Stimulated activated effector memory CD8-positive, alpha-beta T cell treated with anti-CD3 and anti-CD28 coated beads, Interleukin-12 subunit alpha, Interleukin-12 subunit beta, amount 100 ng/mL, for 72 hours (primary cell): ENCODE measurements at places on chromosomes 3 and 15.

- no peak for DNase-seq
These were observed 50.0 kb upstream of the TSC22D2 start for GRCh38 chr3:150357923-150358607.

DNA sequence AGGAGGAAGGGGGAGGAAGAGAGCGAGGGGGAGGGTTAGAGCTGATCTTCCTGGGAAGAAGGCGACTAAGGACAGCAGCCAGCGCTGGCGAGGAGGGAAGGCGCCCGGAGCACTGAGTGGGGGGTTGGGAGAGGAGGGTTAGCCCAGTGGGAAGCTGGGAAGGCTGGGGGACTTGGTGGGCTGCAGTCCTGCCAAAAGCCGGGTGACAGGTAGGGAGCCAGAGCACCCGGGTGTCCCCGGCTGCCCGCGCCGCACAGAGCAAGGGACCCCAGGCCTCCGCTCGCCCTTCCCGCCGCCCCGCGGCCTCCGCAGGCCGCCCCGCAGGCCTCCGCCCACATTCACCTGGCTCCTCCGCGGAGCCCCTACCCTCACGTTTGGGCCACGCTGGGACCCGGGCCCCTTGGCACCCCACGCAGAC is 448 bp downstream of the SLC12A8 start:
- DNase-seq = no peak

GRCh38 chr15:57138349-57138788 is 219.9 kb downstream of the TCF12 start:
- DNase-seq = no peak

GRCh38 chr3:45923755-45924154 is 19.5 kb upstream of the CXCR6 start:
- DNase-seq = no peak

GRCh38 chr3:62805580-62806277 is 69.5 kb downstream of the CADPS start:
- DNase-seq = no peak
